ENCODE measurements at places on chromosomes 2 and 18.

- DNase-seq, result no peak
Observed at GRCh38 chr2:3217646-3218045, 160.0 kb downstream of the EIPR1 start.

GRCh38 chr2:232338759-232339106 lies 39.8 kb upstream of the ALPP start:
- DNase-seq, result no peak

GRCh38 chr2:96521219-96521618 lies 15.3 kb upstream of the ARID5A start:
- DNase-seq, result no peak

- no peak for DNase-seq
Observed at GRCh38 chr2:118750959-118751565, 96.4 kb downstream of the EN1 start.

GRCh38 chr2:218021536-218022071 lies 18.8 kb upstream of the TNS1 start:
- no peak for DNase-seq

- no peak for DNase-seq
Observed at GRCh38 chr2:110718990-110719389, 13.4 kb upstream of the ACOXL start.

DNA sequence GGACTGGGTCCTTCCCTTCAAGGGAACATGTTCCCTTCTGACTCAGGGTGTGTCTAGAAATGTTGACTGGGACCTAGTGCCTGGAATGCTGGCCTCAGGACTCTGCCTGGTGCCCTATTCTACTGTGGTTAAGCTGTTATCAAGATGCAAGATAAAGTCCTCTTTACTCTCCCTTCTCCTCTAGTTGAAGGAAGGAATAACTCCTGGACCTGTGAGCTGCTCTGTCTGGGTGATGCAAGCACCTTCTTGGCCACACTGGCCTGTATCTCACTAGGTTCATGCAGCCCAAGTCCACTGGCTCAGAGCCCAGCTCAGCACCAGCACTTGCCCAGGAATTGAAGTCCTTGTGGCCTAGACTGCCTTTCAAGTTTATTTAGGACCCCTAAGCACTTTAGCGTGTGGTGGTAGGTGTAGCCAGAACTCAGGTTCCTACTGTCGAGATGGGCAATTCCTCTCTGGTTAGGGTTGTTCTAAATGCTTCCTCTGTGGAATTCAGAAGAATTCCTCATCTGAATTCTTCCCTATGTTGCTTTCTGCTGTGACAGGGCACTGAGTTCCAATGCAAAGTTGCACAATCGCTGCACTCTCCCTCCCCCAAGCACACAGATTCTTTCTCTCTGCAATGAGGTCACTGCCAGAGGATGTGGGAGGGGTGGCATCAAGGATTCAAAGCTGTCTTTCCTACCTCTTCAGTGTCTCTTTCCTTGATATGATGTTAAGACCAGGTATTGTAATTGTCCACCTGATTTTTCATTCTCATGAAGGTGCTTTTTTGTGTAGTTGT lies 54.7 kb downstream of the VWC2L start:
- DNase-seq, result no peak

DNA sequence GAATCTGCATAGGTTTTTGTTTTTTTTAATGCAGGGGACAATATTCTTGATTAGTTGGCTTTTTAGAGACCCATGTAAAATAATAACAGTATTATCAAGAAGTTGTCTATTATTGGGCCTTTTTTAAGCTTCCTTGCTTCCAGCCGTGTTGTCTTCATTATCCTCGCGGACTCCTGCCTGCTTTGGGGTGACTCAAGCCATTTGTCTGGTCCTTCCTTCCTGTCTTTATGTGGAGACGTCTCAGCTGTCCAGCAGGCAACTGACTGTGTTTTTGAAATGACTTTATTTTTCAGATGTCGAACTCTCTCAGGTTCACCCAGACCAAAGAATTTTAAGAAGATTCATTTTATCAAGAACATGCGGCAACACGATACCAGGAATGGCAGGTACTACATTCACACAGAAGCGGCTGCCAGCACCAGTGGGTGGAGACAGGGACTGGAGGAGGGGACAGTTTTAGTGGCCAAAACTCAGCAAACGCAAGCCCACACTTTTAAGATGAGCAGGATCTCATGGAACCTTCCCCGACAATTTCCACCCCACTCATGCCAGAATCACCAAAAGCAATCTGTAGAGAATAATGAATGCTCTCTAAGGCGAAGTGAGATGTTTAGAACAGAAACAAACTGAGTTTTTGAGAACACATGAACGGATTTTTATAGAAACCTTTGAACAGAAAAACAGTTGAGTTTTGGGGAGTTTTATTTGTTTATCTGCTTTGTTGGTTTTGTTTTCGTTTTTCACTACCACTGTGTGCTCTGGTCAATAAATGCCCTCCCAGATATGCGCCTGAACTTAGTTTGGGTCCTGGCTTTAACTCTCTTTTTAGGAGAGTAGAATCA lies 59.1 kb downstream of the CABLES1 start:
- no peak for DNase-seq

- no peak for DNase-seq
Observed at GRCh38 chr2:217933617-217933993, 69.2 kb downstream of the TNS1 start.

- no peak for DNase-seq
Observed at GRCh38 chr18:35406666-35407065, 29.5 kb upstream of the ZNF396 start.

GRCh38 chr2:47007223-47007825 lies 91.7 kb upstream of the MCFD2 start:
- no peak for DNase-seq

DNA sequence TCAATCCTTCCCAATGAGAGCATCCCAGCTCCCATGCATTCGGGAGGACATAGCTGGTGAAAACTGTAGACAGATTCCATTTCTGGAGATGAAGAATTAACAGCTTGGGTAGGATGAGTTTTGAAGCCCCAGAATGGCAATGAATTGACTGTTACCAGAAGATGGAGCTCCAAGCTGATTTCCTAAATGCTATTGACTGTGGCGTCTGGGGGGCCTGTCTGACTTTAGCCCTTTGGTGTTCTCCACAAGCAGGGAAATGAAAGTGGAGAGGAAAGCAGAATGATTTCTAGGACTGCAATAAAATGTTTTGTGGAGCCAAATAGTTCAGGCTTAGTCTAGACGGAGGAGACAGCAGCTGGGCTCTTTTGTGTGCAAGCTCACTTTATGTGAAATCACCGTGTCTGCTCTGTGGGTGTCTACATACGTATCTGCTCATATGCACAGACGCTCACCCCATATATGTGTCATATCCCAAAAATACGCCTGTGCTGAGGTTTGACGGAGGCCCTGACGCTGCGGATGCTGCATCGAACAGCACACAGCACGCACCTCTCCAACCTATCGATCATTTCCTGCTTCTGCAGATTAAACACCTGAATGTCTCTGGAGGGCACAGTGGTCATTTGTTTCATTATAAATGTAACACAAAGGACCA lies 166.4 kb upstream of the PXDN start:
- no peak for DNase-seq

DNA sequence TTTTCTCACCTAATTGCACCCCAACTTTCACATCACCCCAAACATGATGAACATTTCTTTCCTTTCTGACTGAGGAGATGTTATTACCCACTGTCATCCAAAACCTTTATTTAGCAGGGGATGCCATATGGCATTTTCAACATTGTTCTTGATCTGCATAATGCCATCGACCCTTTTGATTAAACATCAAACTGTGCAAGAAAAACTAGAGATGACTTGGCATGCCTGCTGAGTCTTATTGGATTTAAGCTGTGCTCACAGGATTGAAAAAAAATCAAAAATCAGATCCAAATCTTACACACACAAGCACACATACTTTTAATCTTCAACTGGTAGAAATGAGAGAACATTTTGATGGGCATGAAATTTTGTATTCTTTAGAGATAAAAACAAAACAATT lies 536.0 kb downstream of the TMX3 start:
- no peak for DNase-seq

DNA sequence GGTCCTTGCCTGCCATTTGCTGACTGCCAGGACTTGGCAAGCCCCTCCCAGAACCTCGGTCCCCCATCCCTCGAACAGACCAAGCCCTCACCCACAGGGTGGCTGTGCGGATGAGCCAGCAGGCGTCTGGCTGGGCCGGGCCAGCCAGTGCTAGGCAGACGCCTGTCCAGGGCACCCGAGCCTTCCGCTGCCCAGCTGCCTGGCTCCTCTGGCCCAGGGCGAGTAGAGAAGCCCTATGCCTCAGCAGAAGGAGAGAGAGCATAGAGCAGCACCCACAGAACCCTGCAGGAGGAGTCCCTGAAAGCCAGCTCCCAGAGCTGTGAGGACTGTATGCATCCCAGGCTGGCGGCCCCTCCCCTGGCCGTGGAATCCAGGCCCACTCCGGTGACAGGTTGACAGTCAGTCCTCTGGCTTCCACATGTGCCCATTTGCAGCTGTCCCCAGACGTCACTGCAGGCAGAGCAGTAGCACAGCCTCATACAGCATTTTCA lies 62.1 kb upstream of the GLI2 start:
- DNase-seq, result no peak

- no peak for DNase-seq
Observed at GRCh38 chr2:235537587-235537986, 43.7 kb downstream of the AGAP1 start.

DNA sequence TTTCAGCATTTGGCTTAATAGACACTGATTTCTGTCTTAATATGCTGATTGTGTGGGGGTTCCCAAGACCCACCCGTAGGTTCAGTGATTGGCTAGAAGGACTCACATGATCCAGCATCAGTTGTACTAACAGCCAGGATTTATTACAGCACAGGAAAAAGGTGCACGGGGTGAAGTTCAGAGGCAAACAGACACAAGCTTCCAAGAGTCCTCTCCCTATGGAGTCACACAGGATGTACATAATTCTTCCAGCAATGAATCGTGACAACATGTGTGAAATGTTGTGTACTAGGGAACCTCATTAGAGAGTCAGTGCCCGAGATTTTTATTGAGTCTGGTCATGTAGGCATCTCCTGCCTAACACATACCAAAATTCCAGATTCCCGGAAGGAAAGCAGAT lies 52.8 kb downstream of the GALNT1 start:
- no peak for DNase-seq
